ENCODE measurements at places on chromosomes 1 and 21. TPM values are rescaled to one million over a fixed set of nuclear protein-coding genes. Genes with fewer than 3 reads are reported as not detected.
A peak's percentile ranks its signal among the peaks of the same experiment; 100 is the strongest.

The LCE1D gene
- total RNA-seq: not detected

The COA6 gene
- 48.7 TPM for total RNA-seq

The DIRAS3 gene
- not detected for total RNA-seq

The MTARC1 gene
- 7.8 TPM for total RNA-seq

The ZC3H12A gene
- 36.5 TPM for total RNA-seq

The FABP3 gene
- total RNA-seq: not detected

DNA sequence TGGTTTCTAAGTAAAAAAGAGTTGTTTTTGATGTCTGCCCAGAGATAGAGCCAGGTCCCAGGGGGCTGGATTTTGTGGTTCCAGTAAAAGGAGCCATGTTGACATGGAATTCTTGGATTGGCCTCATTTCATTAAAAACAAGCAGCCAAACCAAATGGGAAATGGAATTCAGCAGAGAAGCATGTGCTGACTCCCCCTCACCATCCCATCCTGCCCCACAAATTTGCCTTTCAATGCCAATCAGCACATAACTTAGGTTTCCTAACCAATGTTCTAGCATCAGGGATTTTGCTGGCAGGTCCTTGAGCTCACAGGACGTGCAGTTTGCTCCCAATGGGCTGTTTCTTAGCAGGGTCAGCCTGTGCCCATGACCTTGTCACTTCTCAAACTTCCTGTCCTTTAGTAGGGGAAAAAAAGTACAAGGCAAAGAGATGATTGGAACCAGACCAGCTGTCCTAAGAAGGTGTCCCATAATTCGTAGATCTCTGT is 101.5 kb upstream of the GADD45A start:
- H3K36me3 ChIP-seq: no peaks in the 10 kb centered on the region
- H3K4me1 ChIP-seq: peaks cover 9% of the 10 kb centered on the region
- DNase-seq: no peak
- no peak overlapping the region for H3K4me3 ChIP-seq

DNA sequence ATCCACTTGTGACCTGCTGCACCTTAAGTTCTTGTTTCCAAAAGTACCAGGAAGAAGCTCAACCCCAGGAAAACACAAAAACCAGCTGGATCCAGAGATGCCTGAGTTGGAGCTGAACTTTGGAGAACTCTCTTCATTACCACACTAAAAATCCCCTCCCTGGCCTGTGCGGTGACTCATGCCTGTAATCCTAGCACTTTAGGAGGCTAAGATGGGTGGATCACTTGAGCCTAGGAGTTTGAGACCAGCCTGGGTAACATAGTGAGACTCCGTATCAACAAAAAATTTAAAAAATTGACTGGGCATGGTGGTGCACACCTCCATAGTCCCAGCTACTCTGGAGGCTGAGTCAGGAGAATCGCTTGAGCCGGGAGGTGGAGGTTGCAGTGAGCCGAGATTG is 6.2 kb downstream of the MAP1LC3C start:
- H3K4me3 ChIP-seq: no peak overlapping the region
- no peaks in the 10 kb centered on the region for H3K4me1 ChIP-seq
- no peaks in the 10 kb centered on the region for H3K36me3 ChIP-seq
- DNase-seq: no peak
- no peaks in the 10 kb centered on the region for H3K27me3 ChIP-seq
- no peak overlapping the region for H3K27ac ChIP-seq

DNA sequence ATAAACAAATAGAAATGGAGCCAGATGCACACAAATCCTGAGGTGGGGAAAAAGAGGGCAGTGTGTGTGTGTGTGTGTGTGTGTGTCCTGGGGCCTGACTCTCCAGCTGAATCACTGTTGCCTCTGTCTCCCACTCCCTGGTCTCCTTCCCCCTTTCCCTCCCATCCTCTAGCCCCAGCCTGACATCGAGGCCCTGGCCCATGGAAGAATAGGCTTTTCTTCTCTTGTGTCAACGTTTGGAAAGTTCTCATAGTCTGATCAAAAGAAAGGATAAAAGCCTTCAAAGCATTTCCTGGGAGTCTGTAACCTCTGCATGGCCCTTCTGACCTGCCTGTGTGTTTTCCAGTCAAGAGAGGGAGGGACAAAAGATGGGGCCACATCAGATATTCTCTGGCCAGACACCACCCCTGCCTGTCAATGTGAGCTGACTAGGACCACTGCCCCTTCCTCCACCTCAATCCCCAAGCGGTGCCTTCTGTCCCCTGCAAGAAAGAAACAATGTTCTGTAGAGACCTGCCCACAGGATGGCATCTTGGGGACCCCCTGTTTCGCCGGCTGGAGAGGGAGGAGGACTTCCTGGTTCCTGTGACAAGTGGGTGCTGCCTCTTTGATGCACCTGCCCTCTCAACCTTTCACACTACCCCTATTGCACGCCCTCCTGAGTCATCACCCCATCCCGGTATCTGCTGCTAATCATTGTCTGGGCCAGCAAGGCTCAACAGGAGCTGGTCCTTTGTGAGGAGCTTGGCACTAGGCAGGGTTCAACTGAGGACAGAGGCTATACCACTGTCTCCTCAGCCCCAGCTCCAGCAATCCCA is 16.2 kb downstream of the KCNJ10 start:
- H3K36me3 ChIP-seq: no peaks in the 10 kb centered on the region
- H3K4me3 ChIP-seq: no peak overlapping the region
- no peak for DNase-seq
- H3K27ac ChIP-seq: no peak overlapping the region

DNA sequence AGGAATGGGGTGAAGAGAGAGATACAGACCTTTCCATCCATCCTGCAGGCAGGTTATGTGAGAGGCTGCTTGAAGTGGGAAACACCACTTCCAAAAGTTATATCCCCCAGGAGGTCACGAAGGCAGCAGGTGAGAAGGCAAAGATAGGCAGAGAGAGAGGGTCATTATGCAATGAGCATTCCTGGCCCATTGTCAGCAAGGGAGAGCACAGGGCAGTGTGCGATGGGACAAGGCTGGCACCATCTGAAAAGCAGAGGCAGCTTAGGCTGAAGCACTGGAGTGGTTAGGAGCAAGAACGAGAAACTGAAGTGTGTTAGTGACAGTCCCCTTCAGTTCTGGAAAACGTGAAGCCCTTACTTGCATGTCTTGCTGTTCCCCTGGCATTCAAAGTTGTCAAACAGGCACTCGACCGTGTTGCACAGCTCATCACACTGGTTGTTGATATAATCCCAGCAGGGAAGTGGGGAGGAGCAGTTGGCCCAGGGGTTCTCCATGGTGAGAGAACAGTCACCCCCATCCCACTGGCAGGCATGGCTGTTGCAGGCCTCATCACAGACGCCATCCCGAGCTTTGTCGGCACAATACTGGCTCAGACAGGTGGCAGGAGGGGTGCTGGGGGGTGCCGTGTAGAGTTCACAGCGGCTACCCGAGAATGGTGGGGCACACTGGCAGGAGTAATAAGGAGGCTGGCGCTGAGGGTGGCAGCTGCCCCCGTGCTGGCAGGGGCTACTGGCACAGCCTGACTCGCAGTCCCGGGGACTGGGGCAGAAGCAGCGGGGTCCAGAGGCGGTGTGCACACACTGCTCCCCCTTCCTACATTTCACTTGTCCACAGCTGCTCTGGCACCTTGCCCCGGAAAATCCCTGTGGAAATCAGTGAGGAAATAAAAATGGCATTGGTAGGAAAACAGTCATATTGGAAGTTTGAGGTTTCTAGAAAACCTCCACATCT is 28.9 kb upstream of the ADAM30 start:
- H3K4me3 ChIP-seq: no peak overlapping the region
- H3K4me1 ChIP-seq: no peaks in the 10 kb centered on the region
- peaks cover 3% of the 10 kb centered on the region for H3K36me3 ChIP-seq
- no peaks in the 10 kb centered on the region for H3K27me3 ChIP-seq

DNA sequence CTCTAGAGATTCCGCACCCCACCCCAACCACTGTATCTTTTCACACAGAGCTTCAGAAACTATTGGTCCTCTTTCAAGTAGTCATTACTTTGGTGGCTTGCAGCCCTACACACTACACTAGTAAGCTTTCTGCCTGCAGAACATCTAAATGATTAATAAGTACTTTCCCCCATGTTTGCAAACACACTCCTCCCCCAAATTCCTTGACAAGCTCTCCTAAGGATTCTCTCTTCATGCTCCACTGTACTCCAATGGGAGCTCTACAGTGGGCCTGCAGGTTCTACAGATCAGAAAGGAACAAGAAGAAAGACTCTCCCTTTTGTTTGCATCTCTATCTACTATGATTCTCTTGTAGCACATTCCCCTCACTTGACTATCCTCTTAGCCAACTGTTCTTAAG is 16.3 kb upstream of the NUF2 start:
- no peak overlapping the region for H3K4me3 ChIP-seq
- H3K4me1 ChIP-seq: no peaks in the 10 kb centered on the region
- DNase-seq: no peak
- H3K27me3 ChIP-seq: no peaks in the 10 kb centered on the region

- peak; percentile 28 for DNase-seq
- no peaks in the 10 kb centered on the region for H3K4me1 ChIP-seq
- no peaks in the 10 kb centered on the region for H3K27me3 ChIP-seq
Measured at GRCh38 chr1:16013220-16013907, 4.5 kb downstream of the HSPB7 start.

DNA sequence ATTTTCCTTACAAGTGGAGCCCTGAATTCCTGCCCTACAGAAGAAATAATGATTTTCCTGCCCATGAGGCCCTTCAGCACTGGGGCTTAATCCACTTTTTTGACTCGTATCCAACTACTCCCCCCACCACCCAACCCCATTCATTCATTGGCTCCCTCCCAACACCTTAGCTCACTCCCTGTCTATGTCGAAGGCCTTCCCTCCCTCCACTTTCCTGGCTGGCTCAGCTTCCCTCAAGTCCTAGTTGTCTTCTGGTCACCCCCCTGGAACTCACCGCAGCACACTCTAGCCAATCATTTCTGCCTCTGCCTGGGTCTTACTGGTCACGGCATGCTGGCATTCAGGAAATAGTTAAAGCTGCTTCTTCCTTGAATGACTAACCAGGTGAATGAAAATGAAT is 118.9 kb downstream of the PGBD5 start:
- no peak for DNase-seq
- H3K27ac ChIP-seq: no peak overlapping the region
- no peaks in the 10 kb centered on the region for H3K27me3 ChIP-seq
- H3K36me3 ChIP-seq: no peaks in the 10 kb centered on the region

- no peak overlapping the region for H3K27ac ChIP-seq
- no peak overlapping the region for H3K4me3 ChIP-seq
- DNase-seq: no peak
- H3K36me3 ChIP-seq: no peaks in the 10 kb centered on the region
- no peaks in the 10 kb centered on the region for H3K4me1 ChIP-seq
- H3K27me3 ChIP-seq: no peaks in the 10 kb centered on the region
Measured at GRCh38 chr1:171798765-171799164, 17.3 kb downstream of the METTL13 start.

DNA sequence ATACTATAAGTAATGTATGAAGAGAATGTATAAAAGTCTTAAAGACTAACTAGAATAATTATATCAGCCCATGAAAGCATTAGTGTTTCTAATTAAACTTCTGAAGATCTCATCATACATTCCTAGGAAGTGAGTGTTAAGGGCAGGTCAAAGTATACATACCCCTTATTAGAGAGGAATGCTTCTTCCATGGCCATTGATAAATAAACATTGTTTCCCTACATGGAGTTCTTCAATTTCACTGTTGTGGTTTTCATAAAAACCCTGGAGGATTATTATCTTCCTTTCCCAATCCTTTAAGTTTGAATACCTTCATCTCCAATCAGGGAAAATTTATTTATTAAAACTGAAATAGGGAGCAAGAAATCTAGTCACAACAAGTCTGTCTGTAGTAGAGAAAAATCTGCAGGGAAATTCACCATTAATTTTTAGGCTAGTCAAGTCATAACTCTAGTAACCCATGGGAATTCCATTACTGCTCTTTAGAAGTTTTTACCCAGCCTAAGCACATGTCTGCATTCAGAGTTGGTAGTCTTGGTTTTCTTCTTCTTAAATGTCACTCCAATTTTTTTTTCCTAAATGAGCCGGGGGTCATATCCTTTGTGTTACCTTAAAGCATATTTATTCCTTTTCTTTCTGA is 147.0 kb downstream of the TNFSF18 start:
- DNase-seq: no peak
- no peaks in the 10 kb centered on the region for H3K36me3 ChIP-seq
- no peaks in the 10 kb centered on the region for H3K27me3 ChIP-seq
- H3K4me3 ChIP-seq: no peak overlapping the region

- DNase-seq: no peak
- H3K27ac ChIP-seq: no peak overlapping the region
- H3K36me3 ChIP-seq: peaks cover 6% of the 10 kb centered on the region
Measured at GRCh38 chr1:156914440-156914856, 6.0 kb upstream of the LRRC71 start.

DNA sequence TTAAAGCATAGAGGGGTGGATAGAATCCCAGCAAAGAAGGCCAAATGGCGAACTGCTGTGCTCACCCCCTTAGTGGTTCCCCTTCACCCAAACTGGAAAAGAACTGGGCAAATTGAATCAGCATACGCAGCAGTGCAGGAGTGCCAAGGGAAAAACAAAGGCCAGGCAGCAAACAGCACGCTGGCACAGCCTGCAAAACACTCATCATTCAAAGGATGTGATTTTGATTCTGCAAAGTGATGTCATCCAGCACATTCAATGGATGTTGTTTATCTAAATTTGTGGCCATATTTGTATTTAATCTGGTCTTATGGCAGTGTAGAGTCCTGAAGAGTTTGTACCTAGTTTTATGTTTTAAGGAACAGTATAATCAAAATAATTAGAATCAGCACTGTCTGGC is 71.8 kb upstream of the ECE1 start:
- H3K36me3 ChIP-seq: no peaks in the 10 kb centered on the region
- no peaks in the 10 kb centered on the region for H3K27me3 ChIP-seq

DNA sequence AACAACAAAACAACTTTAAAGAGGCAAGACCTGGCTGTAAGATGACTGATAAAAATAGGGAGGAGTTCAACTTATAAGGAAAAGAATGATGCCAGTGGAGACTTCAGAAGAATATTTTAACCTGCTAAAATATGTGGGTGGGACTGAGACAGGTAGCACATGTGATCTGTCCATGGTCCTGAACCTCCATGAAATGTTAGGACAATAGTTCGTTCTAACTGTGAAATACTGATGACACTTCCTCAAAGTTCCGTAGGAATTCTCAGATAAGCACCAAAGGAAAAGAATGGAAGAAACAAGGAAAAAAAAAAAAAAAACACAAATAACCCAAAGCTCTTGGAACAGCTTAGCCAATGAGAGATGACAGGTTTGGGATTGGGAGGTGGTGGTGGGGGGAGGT is 44.7 kb downstream of the CDC42BPA start:
- no peak overlapping the region for H3K4me3 ChIP-seq
- DNase-seq: no peak
- H3K36me3 ChIP-seq: no peaks in the 10 kb centered on the region
- no peak overlapping the region for H3K27ac ChIP-seq

All from Peyer's patch (tissue), 4 donors.